Fibroblast of villous mesenchyme (primary cell): ENCODE measurements at places on chromosomes 13 and 19. TPM values are rescaled to one million over a fixed set of nuclear protein-coding genes. Genes with fewer than 3 reads are reported as not detected.

INSL3 gene
- total RNA-seq, result not detected in 2 replicates

ZNF667 gene
- 0.97 and 2.6 TPM in 2 replicates for total RNA-seq

ZNF541 gene
- under 0.01 TPM in 2 replicates for total RNA-seq

PEAK3 gene
- under 0.01 TPM in 1 of 2 replicates, not detected in the other for total RNA-seq

DACH1 gene
- total RNA-seq, result 0.43 and 1.6 TPM in 2 replicates

NLRP11 gene
- not detected in 2 replicates for total RNA-seq

CDADC1 gene
- total RNA-seq, result 3.5 TPM in 2 replicates

DNA sequence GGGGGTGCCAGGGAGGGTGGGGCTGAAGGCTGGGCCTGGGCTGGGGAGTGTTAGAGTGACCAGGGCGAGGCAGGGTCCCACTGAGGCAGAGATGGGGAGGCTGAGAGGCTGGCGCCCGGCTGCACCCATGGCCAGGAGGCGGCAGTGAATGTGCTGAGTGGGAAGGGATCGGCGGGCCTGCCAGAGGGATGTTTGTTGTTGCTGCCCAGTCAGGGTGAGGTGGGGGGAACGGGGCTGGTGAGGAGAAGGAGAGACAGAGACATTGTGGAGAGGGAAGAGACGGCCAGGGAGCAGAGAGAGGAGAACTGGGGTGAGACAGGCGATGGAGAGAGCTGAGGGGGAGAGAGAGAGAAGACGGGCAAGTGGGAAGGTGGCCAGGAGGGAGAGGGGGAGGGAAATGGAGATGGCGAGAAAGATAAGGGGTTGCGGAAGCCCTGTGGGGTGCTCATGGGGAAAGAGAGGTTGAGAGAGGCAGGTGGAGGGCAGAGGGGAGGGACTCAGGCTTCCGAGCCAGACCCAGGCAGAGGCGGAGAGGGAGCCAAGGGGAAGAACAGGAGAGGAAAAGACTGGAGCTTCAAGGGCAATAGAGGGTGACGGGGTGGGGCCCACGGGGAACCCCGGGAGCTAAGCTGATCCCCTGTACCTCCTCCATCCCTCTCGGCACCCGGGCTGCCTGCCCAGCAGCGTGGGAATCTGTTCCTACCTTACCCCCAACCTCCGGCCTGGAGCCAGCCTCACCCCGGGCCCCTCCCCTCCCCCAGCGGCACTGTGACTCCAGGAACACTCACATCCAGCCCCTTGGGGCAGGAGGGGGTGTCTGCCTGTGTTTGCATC is 690 bp upstream of the B3GNT8 start:
- peak; percentile 22 for DNase-seq

GRCh38 chr13:93765062-93765461 is 538.5 kb downstream of the GPC6 start:
- DNase-seq, result peak; percentile 66

DNA sequence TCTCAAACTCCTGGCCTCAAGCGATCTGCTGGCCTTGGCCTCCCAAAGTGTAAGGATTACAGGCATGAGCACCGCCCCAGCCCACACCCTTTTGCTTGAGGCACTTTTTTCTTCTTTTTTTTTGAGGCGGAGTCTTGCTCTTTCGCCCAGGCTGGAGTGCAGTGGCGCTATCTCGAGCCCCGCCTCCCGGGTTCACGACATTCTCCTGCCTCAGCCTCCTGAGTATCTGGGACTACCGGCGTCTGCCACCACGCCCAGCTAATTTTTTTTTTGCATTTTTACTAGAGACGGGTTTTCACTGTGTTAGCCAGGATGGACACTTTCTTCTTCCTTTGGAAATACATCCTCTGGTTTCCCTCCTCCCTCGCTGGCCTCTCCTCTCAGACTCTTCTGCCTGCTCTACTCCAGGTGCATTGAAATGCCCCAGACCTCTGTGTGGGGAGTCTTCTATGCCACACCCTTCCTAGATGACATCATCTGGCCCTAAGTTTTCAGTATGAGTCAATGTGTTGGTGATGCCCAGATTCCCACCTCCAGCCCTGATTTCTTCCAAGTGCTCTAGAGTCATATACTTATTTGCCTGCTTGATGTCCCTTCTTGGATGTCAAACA is 20.7 kb upstream of the TPT1 start:
- DNase-seq, result no peak

- DNase-seq, result no peak
These were observed 361.6 kb upstream of the PCDH20 start for GRCh38 chr13:61777271-61777670.

DNA sequence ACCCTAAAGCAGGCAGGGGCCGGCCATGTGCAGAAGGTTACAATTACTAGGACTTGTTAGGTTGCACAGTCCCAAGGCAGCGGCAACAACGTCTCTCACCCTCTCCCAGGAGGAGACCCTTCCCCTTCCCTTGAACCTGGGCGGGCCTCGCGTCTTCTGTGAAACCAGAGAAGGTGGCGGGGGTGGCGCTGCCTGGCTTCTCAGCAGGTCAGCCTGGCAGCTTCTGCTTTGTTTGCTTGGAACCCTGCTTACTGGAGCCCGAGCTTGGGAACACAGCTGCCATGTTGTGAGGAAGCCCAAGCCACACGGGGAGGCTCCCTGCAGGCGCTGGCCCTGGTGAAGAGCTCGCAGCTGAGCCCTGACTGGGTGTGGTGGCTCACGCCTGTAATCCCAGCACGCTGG is 15.5 kb downstream of the MKNK2 start:
- DNase-seq, result no peak

DNA sequence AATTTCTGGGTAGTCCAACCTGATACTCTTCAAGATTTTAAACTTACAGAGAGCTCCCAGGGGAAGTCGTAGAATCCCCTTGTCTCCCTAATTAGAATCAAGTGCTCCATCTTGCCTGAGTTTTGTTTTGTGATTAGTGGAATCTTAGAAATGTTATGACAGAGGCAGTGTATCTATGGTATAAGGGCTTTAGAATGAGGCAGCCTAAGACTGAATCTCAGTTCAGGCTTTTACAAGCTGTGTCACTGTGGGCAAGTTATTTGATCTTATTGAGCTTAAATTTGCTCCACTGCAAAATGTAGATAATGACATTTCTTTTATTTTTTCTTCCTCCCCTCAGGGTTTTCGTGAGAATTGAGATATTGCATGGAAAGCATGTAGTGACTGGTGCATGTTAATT is 215.5 kb downstream of the POSTN start:
- no peak for DNase-seq

DNA sequence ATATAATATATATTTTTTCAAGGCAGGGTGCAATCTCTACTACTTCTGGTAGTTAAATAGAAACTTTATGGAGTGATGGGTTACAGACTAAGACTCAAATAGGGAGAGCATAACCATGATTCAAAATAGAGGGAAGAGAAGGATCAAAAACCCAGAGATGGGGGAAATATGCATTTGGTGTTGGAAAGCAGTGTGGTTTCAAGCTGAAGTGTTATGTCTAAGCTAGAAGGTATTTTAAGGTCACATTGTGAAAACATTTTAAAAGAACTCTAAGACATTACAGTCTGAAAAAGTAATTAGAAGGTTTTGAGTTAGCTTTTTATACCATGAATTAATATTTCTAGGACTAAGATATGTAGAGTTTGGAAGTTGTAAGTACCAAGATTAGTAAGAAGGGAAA is 2741.4 kb downstream of the PCDH9 start:
- DNase-seq, result no peak

GRCh38 chr13:97798171-97798821 is 155.2 kb upstream of the IPO5 start:
- DNase-seq, result no peak

GRCh38 chr13:113946409-113947181 is 27.3 kb downstream of the C13orf46 start:
- DNase-seq, result no peak
